Hippocampal formation (tissue), 2 donors: ENCODE measurements at places on chromosomes 6 and 20.
A peak's percentile ranks its signal among the peaks of the same experiment; 100 is the strongest.

DNA sequence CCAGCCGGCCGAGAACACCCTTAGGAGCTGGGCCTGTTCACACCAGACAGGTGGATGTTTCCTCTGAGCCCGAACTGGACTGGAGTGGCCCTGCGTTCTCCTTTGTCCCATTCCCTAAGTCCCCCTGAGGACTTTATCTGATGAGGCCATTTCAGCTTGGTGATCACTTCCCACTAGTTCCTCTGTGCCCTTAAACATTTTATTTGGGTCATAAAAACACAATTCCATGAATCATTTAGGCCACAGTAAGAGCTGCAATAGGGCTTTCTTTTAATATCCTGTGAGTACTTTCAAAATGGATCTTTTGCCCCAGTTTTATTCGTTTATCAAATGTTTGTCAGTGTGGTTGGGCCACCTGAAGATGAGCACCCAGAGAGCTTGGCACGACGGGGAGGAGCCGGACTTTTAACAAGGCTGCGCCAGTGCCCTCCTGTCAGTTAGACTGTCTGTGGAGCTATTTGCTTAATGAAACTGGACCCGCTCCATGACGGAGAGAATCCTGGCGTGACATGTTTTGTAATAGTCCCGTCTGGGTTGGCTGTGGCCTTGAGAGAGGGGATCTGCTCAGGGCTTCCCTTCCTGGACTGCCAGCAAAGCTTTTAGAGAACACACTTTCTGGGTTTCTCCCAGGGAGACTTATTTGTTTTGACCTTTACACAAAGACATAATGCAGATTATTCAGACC lies 53.5 kb downstream of the ZDHHC14 start:
- DNase-seq, result peak; percentile 40

DNA sequence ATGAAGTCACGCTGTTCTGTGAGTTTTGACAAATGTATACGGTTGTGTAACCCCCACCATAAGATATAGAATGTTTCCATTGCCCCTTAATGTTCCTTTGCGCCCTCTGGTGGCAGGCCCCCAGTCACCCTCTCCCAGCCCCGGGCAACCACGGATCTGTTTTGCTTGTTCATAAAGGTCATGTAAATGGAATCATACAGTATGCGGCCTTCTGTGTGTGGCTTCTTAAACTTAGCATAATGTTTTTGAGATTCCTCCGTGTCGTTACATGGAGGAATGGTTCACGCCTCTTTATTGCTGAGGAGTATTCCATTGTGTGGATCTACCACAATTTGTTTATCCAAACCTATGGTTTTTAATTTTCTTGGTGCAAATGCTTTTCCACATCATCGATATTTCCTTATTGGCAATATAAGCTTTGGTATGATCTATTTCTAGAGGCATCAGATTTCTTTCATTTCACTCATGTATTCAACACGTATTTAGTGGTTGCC lies 28.4 kb downstream of the LYRM2 start:
- DNase-seq, result no peak

GRCh38 chr6:12163149-12163548 lies 127.0 kb upstream of the EDN1 start:
- no peak for DNase-seq

DNA sequence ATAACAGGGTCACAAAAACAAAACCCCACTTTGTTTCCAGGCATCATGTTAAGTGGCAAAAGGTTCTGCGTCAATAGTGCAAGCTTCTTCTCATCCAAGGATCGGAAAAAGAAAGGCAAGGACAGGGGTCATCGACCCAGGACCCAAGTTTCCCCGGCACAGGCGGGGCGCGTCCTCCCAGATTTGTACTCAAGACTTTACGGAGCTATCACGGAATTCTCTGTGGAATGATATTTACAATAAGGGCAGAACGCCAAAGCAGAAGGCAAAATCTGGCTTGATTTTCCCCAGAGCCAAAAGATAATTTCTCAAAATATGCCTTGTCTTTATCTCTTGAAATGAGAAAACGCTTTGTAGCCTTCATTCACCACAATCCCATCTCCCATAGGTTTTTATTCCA lies 25.5 kb downstream of the PDE10A start:
- no peak for DNase-seq

- DNase-seq, result no peak
Observed at GRCh38 chr6:8529250-8529649, 93.9 kb upstream of the SLC35B3 start.

GRCh38 chr20:20003031-20003954 lies 13.9 kb upstream of the NAA20 start:
- DNase-seq, result peak; percentile 33

- no peak for DNase-seq
Observed at GRCh38 chr6:14704383-14705271, 541.2 kb upstream of the JARID2 start.

DNA sequence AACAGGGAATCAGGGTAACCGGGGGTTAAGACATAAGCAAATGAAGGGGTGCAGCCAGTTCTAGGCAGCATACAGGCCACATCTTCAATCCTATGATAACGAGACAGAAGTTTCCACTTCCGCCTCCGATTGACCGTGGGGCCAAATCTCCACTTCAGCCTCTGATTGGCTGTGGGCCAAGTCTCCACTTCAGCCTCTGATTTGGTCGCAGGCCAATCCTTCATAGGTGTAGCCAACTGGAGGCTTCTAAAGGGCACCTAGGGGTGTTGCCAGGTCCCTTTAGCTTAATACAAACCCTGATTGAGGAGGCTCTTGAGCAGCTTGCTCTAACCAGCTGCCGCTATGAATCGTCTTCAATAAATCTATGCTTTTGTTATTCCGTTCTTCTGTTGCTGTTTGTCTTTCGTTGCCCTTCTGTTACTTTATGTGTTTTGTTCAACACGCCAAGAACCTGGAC lies 2.1 kb upstream of the ERGIC3 start:
- DNase-seq, result no peak

DNA sequence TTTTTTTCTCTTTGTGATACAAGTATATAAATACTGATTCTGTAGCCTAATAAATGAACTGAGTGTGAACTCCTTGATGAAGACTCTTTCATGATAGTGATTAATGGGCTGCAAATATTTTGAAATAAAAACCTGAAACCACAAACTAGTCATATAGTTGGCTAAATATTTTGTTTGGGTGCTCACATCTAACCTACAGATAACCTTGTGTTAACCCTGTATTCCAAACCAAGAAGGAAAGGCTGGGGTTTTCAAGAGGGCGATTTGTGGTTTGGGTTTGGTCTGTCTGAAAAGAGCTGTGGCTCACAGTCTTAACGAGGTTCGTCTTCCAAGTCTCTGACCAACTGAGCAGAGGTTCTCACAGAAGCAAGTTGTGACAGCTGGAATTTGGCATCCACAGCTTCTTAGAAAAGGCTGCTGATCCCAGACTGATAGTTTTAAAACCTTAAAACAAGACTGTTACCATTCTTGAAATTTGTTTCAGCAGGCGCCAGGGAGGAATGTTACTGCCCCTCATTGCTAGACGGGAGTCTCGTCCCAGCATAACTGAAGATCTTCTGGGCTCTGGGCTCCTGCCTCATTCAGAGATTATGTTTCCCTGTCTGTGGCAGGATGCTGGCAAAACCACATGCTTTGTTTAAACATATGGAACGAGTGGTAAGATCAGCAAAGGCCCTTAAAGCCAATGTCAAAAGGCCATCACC lies 736.4 kb upstream of the MARCKS start:
- no peak for DNase-seq

DNA sequence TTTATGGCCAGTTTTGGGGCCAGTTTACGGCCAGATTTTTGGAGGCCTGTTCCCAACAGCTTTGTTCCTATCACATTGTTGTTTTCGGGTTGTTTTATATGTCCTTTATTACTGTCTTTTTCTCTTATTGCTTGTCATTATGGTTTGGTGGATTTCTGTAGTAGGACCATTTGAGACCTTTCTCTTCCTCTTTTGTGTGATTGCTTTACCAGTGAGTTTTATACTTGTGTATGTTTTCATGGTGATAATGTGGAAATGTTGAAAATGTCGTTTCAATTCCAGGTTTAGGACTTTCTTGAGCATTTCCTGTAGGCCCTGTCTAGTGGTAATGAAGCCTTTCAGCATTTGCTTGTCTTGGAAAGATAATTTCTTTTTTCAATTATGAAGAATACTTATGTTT lies 17.8 kb downstream of the HLA-B start:
- DNase-seq, result no peak

DNA sequence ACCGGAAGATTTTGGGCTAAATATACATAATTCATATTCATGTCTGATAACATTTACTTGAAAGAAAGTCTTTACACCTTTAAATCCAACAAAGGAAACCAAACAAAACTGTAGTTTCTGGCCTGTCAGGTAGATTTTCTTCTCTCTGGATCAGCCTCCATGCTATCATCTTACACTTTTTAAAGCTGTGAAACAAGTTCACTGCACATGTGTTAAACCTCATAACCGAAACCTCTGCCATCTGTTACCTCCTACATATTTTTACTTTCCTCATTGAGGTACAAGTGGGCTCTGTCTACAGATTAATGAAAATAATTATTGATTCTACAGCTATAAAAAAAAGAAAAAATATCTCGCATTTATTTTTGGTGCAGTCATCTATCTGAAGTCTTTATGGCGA lies 149.9 kb downstream of the RALGAPA2 start:
- DNase-seq, result no peak

GRCh38 chr6:76264468-76264867 lies 192.0 kb upstream of the IMPG1 start:
- no peak for DNase-seq

- DNase-seq, result no peak
Observed at GRCh38 chr20:37954626-37955025, 51.7 kb downstream of the VSTM2L start.

GRCh38 chr6:84123186-84123585 lies 89.6 kb downstream of the MRAP2 start:
- no peak for DNase-seq

DNA sequence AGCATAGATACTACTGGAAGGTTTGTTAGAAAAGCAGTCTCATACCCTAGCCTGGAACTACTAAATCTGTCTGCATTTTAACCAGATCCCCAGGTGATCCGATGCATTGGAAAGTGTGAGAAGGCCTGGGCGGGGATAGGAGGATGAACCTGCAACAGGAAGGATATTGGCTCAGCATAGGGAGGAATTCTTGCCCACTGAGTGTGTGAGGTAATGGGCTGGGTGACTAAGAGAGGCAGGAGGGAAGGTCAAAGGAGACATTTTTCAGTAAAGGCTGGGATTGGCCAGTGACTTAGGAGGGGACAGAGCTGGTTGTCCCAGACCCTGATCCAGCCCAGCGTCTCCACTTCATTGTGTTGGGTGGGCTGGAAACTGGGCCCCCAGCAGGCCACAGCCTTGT lies 191.0 kb upstream of the LRFN2 start:
- no peak for DNase-seq

GRCh38 chr20:49133571-49133970 lies 54.6 kb downstream of the STAU1 start:
- DNase-seq, result no peak

- DNase-seq, result no peak
Observed at GRCh38 chr20:5786930-5787795, 37.0 kb downstream of the SHLD1 start.

DNA sequence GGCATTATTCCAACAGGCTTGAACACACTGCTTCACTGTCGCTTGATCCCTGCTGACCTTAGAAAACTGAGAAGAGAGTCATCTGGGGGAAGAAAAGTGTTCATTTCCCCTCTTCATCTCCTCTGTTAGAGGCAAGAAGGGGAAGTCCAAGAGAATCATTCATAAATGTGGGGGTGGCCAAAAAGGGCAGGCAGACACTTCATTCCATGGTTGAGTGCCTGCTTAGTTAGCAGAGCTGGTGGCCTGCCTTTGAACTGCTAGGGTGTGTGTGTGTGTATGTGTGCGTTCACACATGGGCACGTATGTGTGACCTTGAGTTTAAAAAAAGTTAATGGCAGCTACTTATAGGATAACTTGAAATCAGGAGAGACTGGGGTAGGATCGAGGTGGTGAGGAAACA lies 39.4 kb upstream of the RFPL4B start:
- DNase-seq, result no peak
